ENCODE measurements at places on chromosomes 5 and 9. TPM values are rescaled to one million over a fixed set of nuclear protein-coding genes. Genes with fewer than 3 reads are reported as not detected.

- H3K27me3 ChIP-seq, result no peaks in the 10 kb centered on the region
- no peak for DNase-seq
- H3K27ac ChIP-seq, result no peak overlapping the region
- peaks cover 100% of the 10 kb centered on the region for H3K36me3 ChIP-seq
- no peak overlapping the region for H3K4me3 ChIP-seq
These were observed 234.3 kb downstream of the FANCC start for GRCh38 chr9:95083086-95083768.

GRCh38 chr5:133924221-133924920, 44.1 kb downstream of the C5orf15 start:
- no peak overlapping the region for H3K4me3 ChIP-seq
- DNase-seq, result no peak
- H3K4me1 ChIP-seq, result no peaks in the 10 kb centered on the region
- no peaks in the 10 kb centered on the region for H3K36me3 ChIP-seq

DNA sequence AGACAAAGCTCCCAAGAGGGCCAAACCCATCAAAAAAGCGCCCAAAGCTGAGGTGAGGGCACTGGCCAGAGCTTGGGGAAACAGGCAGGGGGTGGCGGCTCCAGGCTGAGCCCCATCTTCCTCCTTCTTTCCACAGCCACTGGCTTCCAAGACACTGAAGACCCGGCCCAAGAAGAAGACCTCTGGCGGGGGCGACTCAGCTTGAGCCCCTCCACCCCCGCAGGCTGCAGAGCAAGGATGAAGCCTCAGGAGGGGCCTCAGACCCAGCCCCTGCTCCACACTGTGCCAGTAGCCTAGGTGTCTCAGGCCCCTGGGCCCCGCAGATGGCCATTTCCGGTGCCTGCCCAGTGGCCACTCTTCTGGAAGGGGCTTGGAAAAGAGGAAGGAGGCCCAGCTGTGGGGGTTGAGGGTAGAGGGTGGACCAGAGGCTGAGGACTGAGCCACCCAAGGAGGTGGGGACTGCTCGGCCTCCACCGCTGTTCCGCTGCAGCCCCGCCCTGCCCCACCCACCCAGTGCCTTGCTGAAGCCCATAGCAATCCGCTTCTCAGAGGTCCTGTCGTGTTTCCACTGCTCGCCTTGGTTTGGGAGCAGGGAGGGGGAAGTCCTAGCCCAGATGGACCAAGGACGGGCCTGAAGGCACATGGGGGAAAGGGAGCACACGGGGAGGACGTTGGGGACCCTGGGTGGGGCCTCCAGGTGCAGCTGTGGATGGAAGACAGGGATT, 6.9 kb downstream of the REEP2 start:
- no peak for DNase-seq
- H3K27me3 ChIP-seq, result no peaks in the 10 kb centered on the region
- H3K4me3 ChIP-seq, result no peak overlapping the region
- peaks cover 7% of the 10 kb centered on the region for H3K4me1 ChIP-seq
- no peak overlapping the region for H3K27ac ChIP-seq

Gene ABO
- not detected for total RNA-seq

Gene ISL1
- 1.2 TPM for total RNA-seq

Gene PPP2R2B
- not detected for total RNA-seq

GRCh38 chr9:107810461-107810961, 320.9 kb upstream of the KLF4 start:
- H3K36me3 ChIP-seq, result peaks cover 4% of the 10 kb centered on the region
- peaks cover 24% of the 10 kb centered on the region for H3K4me1 ChIP-seq
- no peak overlapping the region for H3K4me3 ChIP-seq
- no peaks in the 10 kb centered on the region for H3K27me3 ChIP-seq
- H3K27ac ChIP-seq, result peak overlapping the region; percentile 21

Gene RGS14
- total RNA-seq, result 7.8 TPM

GRCh38 chr5:82521431-82522051, 243.4 kb upstream of the RPS23 start:
- no peaks in the 10 kb centered on the region for H3K4me1 ChIP-seq
- no peak overlapping the region for H3K4me3 ChIP-seq
- H3K27ac ChIP-seq, result no peak overlapping the region
- H3K27me3 ChIP-seq, result no peaks in the 10 kb centered on the region
- DNase-seq, result no peak

Gene ARL14EPL
- total RNA-seq, result not detected

Gene ZFP37
- total RNA-seq, result 3.5 TPM

Gene HTR1A
- total RNA-seq, result not detected

GRCh38 chr5:43309637-43310036, 3.6 kb downstream of the HMGCS1 start:
- no peaks in the 10 kb centered on the region for H3K27me3 ChIP-seq
- H3K4me1 ChIP-seq, result peaks cover 54% of the 10 kb centered on the region
- H3K36me3 ChIP-seq, result peaks cover 47% of the 10 kb centered on the region
- DNase-seq, result peak; percentile 53

Gene SOHLH1
- not detected for total RNA-seq

Gene ORM2
- total RNA-seq, result not detected

DNA sequence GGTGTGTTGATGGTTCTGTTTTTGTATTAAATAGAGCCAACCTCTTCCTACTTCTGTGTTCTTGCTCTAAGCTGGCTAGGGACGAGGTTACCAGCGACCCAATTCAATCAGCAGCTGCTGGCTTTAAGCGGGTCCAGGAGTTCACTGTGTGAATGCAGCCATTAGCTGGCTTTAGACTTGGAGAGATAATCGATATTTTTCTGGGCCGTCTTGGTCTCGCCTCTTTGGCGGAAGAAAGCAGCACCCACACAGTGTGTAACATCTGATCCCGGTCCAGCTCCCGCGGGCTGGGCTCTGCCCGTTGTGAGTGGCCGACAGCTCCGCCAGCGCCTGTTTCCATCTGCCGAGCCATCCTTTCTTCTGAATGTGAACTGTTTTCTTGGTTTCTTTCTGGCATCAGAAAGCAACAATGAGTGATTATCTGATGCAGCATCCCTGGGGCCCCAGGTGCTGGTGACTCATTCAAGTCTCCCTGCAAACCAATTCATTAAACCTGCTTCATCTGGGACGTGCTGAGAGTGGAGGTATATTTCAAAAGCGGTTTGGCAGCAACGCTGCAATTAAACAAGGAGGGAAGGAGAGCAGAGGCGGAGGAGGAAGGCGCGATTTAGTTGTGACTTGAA, 90.8 kb upstream of the IRX4 start:
- no peaks in the 10 kb centered on the region for H3K27me3 ChIP-seq
- H3K36me3 ChIP-seq, result peaks cover 21% of the 10 kb centered on the region
- H3K4me3 ChIP-seq, result peak overlapping the region; percentile 66
- peak overlapping the region; percentile 75 for H3K27ac ChIP-seq
- DNase-seq, result peak; percentile 96

Gene SURF1
- total RNA-seq, result 30.8 TPM

DNA sequence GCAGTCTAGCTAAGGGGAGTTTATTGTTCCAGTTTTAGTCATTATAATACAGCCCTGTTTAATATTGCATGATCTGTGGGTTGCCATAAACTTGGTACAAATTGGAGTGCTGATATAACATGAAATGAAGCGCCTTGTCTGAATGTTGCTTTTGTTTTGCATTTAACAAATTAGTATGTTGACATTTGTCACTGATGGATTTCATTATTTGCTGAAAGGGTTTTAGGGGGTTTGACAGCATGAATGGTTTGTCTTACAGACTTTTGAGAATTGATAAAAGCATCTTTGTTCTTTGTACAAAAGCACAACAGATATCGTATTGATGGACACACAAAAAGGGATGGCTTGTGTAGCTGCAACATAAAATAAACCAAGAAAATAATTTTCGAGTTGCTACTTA, 178.3 kb downstream of the AOPEP start:
- no peaks in the 10 kb centered on the region for H3K27me3 ChIP-seq
- no peaks in the 10 kb centered on the region for H3K36me3 ChIP-seq
- H3K4me3 ChIP-seq, result no peak overlapping the region
- DNase-seq, result no peak
- peaks cover 27% of the 10 kb centered on the region for H3K4me1 ChIP-seq

Gene STPG3
- not detected for total RNA-seq

- H3K4me3 ChIP-seq, result no peak overlapping the region
- H3K27ac ChIP-seq, result no peak overlapping the region
- peaks cover 10% of the 10 kb centered on the region for H3K27me3 ChIP-seq
- DNase-seq, result no peak
- H3K4me1 ChIP-seq, result no peaks in the 10 kb centered on the region
These were observed 83.9 kb upstream of the PRRC1 start for GRCh38 chr5:127433526-127433925.

DNA sequence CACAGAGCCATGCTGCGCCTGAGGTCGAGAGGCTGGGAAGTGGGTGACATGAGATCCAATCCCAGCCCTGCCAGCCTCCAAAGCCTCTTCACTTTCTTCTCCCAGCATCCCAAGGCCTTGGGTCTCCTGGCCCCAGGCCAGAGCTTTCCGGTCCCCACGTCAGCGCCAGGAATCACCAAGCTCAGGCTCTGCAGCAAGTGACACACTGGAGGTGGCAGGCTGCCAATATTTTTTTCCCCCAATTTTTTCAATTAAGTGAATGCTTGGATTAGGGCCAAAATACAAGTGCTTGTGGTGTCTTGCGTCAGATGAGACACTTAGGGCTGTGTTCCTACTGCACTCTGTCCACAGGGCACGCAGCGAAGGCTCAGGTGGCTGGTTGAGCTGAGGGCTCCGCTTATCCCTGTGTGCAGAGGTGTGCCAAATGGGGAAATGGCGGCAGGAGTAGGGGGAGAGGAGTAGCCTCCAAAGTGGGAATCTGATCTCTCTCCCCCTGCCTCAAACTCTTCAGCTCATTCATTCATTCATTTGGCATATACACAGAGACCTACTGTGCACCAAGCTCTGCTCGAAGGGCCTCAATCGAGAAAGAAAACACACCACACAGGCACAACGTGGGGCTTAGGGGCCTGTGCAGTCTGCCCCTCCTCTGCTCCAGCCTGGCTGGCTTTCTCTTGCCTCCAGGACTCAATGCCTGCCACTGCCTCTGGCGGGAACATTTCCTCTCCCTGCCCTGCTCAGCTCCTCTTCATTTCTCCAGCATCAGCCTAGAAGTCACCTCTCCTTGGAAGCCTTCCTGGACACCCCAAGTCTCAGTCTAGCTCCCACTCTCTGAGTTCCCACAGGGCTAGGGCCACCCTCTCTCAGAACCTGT, 16.6 kb downstream of the SH3PXD2B start:
- H3K36me3 ChIP-seq, result peaks cover 7% of the 10 kb centered on the region
- peak overlapping the region; percentile 39 for H3K4me3 ChIP-seq
- H3K27ac ChIP-seq, result no peak overlapping the region
- no peaks in the 10 kb centered on the region for H3K27me3 ChIP-seq

Gene PNPLA7
- 1.2 TPM for total RNA-seq

DNA sequence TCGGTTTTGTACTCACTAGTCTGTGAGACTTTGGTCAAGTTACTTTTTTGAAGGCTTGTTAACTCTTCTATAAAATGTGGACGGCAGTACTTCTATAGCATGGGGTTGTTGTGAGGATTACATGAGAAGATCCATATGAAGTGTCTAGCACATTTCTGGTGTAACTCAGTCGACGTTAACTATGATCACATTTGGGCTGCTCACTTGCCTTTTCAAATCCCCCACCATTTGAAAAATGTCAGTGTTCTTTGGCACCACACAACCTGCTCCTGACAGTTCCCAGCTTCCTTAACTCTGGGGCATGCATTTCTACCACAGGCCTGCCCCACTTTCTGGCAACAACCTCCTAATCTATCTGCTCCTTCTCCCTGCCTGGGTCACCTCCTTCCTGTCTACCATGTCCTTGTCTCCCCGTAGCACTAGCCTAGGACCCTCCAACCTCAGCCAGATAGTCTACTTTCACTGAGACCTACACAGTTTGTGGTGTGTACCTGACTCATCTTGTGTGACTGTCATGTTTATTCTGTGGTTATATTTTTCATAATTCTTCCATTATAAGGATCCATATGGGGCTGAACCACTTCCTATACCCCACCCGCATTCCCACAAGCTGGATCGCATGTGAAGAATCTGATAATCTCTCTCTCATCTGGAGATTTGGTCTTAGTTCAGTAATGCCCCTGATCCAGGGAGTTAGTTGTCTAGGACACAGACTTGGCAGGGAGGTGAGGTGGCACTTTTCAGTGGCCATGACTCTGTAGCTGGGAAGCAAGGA, 30.2 kb upstream of the BASP1 start:
- H3K4me1 ChIP-seq, result peaks cover 29% of the 10 kb centered on the region
- no peaks in the 10 kb centered on the region for H3K36me3 ChIP-seq
- no peaks in the 10 kb centered on the region for H3K27me3 ChIP-seq
- peak; percentile 25 for DNase-seq
- no peak overlapping the region for H3K4me3 ChIP-seq

DNA sequence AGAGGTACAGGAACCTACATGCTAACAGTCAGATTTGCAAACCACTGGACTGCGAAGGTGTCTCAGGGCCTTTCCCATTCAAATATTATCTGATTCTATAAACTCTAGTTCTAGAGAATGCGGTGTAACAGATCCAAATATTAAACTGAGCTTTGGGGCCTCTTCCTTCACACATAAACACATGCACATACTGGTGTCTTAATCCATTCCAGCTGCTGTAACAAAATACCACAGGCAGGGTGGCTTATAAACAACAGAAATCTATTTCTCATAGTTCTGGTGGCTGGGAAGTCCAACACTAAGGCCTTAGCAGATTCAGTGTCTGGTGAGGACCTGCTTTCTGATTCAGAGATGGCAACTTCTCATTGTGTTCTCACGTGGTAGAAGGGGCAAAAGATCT, 30.2 kb downstream of the RETREG1 start:
- H3K36me3 ChIP-seq, result no peaks in the 10 kb centered on the region
- H3K27ac ChIP-seq, result no peak overlapping the region
- no peaks in the 10 kb centered on the region for H3K27me3 ChIP-seq
- no peaks in the 10 kb centered on the region for H3K4me1 ChIP-seq

DNA sequence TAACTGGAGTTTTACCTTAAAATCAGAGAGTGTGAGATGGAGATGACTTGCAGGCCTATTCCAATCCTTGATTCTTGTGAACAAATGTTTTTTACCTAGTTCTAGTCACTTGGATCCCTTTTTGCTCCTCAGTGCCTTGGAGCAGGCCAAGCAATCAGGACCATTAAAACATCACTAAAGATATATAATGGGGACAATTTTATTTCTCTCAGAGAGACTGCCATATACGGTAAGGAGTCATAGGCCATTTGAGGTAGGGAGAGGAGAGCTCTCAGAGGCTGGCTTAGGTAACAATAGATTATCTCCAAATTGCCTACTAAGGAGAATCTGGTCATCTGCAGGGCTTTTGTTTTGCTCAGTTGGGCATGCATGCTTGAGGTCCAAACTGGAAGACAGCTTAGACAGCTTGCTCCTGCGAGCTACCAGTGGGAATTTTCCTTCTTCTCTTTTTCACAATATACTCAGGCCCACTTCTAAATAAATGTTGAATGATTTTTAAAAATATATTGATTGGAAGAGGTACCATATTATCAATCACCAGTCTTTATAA, 44.0 kb downstream of the FREM1 start:
- H3K4me1 ChIP-seq, result no peaks in the 10 kb centered on the region
- no peaks in the 10 kb centered on the region for H3K36me3 ChIP-seq
- H3K27me3 ChIP-seq, result peaks cover 37% of the 10 kb centered on the region
- no peak overlapping the region for H3K27ac ChIP-seq
- no peak overlapping the region for H3K4me3 ChIP-seq

- peaks cover 5% of the 10 kb centered on the region for H3K36me3 ChIP-seq
- no peak for DNase-seq
- H3K27ac ChIP-seq, result no peak overlapping the region
- H3K4me1 ChIP-seq, result peaks cover 10% of the 10 kb centered on the region
- no peak overlapping the region for H3K4me3 ChIP-seq
These were observed 21.6 kb upstream of the SVEP1 start for GRCh38 chr9:110601098-110601497.

Gene C5orf58
- total RNA-seq, result not detected

Data from MCF 10A (cell line).